ENCODE measurements at places on chromosomes 5 and 9.

DNA sequence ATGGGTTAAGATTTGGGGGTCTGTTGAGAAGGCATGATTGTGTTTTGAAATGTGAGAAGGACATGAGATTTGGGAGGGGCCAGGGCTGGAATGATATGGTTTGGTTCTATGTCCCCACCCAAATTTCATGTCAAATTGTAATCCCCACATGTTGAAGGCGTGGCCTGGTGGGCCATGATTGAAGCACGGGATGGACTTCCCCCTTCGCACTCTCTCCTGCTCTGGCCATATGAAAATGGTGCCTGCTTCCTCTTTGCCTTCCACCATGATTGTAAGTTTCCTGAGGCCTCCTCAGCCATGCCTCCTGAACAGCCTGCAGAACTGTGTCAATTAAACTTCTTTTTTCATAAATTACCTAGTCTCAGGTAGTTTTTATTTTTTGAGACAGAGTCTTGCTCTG, 14.7 kb upstream of the NOTCH1 start:
- peak; percentile 77 for DNase-seq

DNA sequence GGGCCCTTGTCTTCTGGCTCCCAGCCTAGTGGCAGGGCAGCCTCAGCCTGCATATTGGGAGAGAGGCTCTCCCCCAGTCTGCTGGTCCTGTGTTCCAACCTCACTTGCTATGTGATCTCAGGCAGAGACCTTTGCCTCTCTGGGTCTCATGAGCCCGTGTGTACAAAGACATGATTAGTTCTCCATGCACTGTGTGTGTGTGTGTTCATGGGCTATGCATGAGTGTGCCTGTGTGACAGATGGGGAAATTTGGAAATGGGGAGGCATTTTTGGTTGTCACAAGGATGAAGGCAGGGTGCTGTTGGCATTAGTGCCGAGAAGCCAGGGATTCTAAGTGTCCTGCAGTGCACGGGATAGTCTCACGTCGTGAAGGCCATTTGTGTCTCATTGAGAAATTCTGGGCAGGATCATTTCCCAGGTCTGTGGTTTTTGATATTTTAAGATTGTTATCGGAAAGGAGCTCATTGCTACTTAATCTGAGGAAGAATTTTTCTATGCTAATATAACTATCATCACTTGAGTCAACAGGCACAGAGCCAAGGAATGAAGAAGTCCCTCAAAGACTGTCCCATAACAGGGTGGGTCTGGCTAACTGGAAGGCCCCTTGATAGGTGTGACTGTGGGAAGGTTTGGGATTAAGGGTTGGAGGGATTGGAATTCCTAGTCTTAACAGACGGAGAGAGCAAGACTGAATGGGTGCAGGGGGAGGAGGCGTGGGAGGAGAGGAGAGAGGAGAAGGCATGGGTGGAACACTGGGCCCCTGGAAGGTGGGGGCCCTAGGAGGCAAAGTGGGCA, 168.5 kb downstream of the RGS3 start:
- no peak for DNase-seq

DNA sequence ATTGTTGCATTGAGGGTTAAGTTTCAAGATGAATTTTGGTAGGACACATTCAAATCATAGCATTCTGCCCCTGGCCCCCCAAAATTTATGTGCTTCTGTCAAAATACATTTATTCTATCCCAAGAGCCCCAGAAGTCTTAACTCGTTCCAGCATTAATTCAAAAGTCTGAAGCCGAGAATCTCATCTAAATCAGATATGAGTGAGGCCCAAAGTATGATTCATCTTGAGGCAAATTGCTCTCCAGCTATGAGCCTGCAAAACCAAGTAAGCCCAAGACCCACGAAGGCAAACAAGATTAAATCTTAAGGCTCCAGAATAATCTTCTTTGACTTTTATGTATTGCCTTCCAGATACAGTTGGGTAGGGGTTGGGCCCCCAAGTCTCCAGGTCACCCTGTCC, 19.2 kb downstream of the TNPO1 start:
- no peak for DNase-seq

- DNase-seq, result no peak
Observed at GRCh38 chr9:5468850-5469249, 18.5 kb downstream of the CD274 start.

Measured in suppressor macrophage (primary cell).